Activated T-cell treated with anti-CD3 and anti-CD28 coated beads, Interleukin-2, amount 50 U/mL, for 4 hours (primary cell): ENCODE measurements at places on chromosomes 4 and X. TPM values are rescaled to one million over a fixed set of nuclear protein-coding genes. Genes with fewer than 3 reads are reported as not detected.

The SLC6A14 gene
- total RNA-seq: 0.21 TPM

The ZNF280C gene
- total RNA-seq: 5.5 TPM

DNA sequence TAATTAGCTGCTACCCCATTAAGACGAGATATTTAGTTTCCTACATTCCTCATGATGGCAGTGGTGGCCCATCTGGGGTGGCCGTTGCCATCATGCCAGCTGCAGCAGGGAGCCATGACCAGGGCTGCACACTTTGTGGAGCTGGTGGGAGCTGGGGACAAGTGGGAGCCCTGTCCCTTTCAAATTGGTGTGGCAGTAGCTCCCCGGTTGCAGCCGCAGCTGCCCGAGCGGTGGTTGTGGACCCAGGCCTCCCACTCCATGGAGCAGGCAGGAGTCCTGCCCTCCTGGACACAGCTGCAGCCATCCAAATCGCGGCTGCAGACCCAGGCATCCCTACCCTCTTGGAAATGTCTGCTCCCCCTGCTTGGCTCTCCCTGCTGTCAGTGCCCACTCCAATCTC is 9.3 kb upstream of the SYTL5 start:
- no peak for DNase-seq

The NXF2B gene
- total RNA-seq: not detected

The EDA gene
- total RNA-seq: 1.2 TPM

DNA sequence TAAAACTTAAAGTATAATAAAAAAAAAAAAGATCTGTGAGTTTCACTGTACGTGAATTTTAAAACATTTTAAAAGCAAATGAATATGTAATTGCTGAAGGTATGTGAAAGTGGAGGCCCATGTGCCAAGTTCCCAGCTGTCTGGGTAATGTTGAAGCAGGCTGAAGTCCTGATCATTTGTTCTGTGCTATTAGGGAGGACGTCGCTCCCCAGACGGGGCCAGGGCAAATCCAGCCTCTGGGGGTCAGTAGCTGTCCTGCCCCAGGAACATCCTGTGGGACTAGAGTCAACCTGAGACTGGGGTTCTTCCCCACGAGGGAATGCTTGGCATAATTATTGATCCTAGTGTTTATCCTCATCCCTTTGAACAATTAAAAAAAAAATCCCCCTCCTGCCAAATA is 48.8 kb downstream of the PDE5A start:
- DNase-seq: no peak

GRCh38 chr4:70583952-70584834 is 7.9 kb upstream of the AMBN start:
- no peak for DNase-seq
